ENCODE measurements at places on chromosomes 6 and 20.

- DNase-seq: no peak
Measured at GRCh38 chr6:44512868-44513741, 125.6 kb downstream of the CDC5L start.

GRCh38 chr6:135158397-135158796, 22.7 kb upstream of the MYB start:
- DNase-seq: no peak

DNA sequence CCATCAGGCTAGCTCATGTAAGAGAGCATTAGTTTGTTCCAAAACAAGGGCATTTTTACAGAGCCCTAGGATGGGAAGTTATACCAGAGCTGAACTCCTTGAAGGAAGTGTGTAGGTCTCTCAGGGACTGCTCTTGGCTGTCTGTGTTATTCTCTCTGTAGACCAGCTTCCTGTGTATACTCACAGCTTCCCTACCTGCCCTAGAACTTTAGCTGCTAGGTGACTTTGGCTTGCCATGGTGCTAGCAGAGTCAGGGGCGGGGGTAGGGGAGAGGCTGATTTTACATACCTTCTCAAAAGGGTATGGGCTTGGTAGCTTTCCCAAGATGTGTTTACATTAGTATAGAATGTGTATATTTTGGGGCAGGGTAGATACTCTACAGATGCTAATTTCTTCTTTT, 17.4 kb downstream of the MAPRE1 start:
- DNase-seq: no peak

DNA sequence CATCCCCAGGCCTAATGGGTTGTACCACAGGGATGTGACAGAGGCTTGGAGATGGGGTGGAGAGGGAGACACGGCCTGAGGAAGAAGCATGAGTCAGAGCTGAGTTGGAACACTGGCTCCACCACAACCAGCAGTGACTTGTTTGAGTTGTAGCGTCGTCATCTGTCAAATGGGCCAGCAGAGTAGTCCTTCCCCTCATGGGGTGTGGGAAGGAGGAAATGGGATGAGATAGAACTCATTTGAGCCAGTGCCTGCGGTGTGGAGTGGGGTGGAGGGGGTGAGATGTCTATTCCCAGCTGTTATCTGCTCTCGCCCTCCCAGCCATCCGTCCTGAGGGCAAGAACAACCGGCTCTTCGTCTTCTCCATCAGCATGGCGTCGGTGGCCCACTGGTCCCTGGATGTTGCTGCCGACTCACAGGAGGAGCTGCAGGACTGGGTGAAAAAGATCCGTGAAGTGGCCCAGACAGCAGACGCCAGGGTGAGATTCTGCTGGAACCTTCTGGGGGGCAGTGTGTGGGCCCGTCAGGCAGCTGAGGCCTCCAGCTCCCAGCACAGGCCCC, 32.5 kb downstream of the PLCG1 start:
- DNase-seq: no peak

- no peak for DNase-seq
Measured at GRCh38 chr6:163729127-163729872, 314.8 kb downstream of the QKI start.

- no peak for DNase-seq
Measured at GRCh38 chr6:25057111-25057905, 121.5 kb upstream of the RIPOR2 start.

- no peak for DNase-seq
Measured at GRCh38 chr6:89270951-89271721, 44.0 kb downstream of the GABRR2 start.

- DNase-seq: no peak
Measured at GRCh38 chr20:57249772-57250171, 16.7 kb downstream of the BMP7 start.

GRCh38 chr20:17810847-17811627, 111.3 kb downstream of the BANF2 start:
- DNase-seq: no peak

GRCh38 chr20:62697468-62697912, 11.1 kb upstream of the NTSR1 start:
- no peak for DNase-seq

GRCh38 chr6:107624541-107624940, 134.6 kb downstream of the SOBP start:
- DNase-seq: no peak

- no peak for DNase-seq
Measured at GRCh38 chr6:125516644-125517043, 214.9 kb upstream of the HDDC2 start.

- DNase-seq: no peak
Measured at GRCh38 chr6:99614430-99615186, 8.0 kb downstream of the PRDM13 start.

DNA sequence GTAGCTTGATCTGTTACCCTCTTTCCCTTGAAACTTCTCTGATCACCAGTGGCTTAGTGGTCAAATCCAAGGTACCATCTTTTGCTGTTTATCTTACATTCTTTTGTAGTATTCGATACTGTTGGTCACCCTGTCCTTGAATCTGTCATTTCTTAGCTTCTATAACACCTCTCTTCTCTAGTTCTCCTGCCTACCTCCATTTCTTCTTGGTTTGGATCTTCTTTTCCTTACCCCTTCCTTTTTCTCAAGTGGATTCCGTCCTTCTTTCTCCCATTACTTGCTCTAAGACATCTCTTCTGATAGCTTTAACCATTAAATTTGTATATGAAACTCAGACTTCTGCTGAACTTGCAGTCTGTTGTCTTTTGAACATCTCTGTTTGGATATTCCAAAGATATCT, 39.9 kb downstream of the QKI start:
- no peak for DNase-seq

GRCh38 chr6:104541411-104541810, 318.3 kb downstream of the HACE1 start:
- DNase-seq: no peak

- no peak for DNase-seq
Measured at GRCh38 chr6:134686071-134686470, 263.8 kb downstream of the ALDH8A1 start.

DNA sequence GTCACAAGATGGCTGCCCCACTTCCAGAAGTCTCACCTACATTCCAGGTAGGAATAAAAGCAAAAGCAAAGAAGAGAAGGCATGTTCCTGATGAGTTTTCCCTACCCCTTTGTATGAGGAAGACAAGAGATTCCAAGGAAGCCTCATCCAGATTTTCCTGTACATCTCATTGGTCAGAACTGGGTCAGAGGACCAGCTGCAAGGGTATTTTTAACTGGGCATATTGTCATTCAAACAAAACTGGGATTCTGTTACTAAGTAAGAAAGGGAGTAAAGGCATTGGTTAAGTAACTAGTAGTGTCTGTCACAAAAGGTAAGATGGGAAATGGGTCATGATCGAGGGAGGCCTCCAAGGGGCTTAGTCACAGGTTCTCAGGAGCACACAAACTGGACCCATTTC, 28.2 kb upstream of the RIMS4 start:
- DNase-seq: no peak

- DNase-seq: no peak
Measured at GRCh38 chr6:66555082-66555481, 848.1 kb upstream of the EYS start.

GRCh38 chr20:625360-625932, 15.3 kb upstream of the TCF15 start:
- DNase-seq: no peak

DNA sequence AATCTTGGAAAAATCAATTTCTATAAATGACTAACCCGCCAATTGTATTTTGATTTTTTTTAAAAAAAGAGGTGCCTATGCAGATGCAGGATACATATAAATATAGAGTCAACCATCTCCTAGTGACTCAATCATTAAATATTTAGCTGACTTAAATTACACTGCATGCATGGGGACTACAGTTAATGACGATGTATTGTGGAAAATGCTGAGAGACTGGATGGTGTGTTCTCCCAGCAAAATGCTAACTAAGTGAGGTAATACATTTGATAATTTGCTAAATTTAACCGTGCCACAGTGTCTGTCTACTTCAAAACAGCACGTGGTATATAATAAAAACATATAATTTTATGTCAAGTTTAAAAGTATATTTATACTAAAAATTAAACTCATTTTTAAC, 341.6 kb downstream of the PRKN start:
- no peak for DNase-seq
